ENCODE measurements at places on chromosomes 6 and 20.

DNA sequence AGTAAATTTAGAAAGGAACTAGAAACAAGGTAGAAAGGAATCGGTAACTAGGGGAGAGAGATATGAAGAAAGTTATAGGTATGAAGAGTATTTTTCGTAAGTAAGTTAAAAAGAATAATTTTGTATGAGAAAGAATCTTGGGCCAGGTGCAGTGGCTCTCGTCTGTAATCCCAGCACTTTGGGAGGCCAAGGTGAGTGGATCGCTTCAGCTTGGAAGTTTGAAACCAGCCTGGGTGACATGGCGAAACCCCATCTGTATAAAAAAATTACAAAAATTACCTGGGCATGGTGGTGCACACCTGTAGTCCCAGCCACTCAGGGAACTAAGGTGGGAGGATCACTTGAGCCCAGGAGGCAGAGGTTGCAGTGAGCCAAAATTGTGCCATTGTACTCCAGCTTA lies 42.0 kb downstream of the TCP11 start:
- DNase-seq: no peak

GRCh38 chr20:3777716-3778629 lies 3.3 kb downstream of the SPEF1 start:
- DNase-seq: peak; percentile 66

- DNase-seq: no peak
Observed at GRCh38 chr6:80302716-80303115, 196.2 kb downstream of the BCKDHB start.

DNA sequence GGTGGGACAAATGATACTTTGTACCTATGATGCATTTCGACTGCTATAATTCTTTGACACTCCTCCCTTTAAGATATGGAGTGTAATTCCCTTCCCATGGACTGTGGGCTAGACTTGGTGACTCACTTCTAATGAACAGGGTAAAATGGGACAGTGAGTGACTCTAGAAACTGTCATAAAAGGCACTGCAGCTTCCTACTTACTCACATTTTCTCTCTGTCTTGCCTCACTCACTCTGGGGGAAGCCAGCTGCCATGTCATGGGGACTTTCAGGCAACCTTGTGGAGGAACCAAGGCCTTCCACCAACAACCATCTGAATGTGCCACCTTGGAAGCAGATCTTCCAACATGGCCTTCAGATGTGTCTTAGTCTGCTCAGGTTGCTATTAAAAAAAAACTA lies 12.9 kb upstream of the GFOD1 start:
- peak; percentile 39 for DNase-seq

DNA sequence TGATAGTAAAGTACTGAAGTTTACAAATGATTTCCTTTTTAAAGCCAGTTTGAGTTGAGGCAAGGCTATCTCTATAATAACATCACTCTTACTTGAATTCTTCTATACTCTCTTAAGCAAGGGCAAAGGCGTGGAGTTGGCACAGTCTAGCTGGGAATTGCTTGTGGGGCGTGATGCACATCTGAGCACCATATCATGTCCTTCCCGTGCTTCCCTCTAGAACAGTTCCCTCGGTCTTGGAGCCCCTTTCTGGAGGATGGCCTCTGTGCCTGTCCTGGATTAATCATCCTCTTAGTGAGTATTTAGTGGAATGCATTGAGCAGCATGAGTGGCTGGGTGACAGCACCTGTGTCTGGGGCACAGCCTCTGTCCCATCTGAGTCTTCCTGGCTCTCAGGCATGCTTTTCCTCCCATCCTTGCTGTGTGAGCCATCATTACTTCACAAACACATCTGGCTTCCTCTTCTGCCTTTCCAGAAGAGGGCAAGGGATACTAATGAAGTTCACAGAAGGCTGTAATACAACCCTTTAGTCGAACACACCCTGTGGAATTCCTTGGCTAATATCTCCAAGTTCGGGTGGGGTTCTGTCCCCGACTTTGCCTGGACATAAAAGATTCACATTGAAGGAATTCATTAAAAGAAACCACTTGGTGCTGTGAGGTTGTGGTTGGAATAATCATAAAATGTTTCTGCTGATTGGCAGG lies 188.2 kb downstream of the FNDC1 start:
- DNase-seq: no peak

DNA sequence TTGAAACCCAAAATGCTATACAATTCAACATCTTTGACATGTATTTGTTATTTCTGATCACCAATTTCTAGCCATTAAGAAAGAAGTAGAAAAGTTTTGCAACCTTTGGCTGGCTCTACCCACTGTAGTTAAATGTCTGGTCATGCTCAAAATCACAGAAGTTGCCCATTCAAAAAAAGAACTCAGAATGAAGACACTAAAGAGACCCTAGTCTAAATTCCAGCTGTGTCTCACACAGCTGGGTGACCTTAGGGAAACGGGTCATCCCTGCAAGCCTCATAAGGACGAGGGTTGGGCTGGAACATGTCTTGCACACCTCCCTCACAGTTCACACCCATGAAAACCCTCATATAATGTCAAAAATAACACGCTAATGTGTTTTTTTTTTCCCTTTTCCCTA lies 10.3 kb downstream of the FOXQ1 start:
- no peak for DNase-seq

GRCh38 chr6:27867051-27867944 lies 44.9 kb downstream of the OR2B2 start:
- peak; percentile 91 for DNase-seq

- DNase-seq: no peak
Observed at GRCh38 chr6:74534465-74535211, 671.2 kb downstream of the COL12A1 start.

- no peak for DNase-seq
Observed at GRCh38 chr6:99026135-99026534, 78.4 kb upstream of the FBXL4 start.

DNA sequence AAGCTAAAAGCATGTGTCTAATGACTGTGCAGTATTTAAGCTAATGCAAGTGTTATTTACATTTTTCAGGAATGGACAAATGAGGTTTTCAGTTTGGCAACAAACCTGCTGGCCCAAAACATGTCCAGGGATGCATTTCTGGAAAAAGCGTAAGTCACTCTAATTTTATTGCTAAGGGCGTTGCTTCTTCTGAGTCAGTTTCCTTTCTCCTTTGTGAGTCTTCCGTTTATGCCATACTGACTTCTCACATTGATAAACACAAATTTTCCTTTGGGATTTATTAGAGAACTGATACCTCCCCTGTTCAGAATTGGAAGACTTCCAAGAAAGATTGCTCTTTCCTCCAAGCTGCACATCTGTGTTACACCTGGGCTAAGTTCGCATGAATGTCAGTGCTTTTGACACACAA lies 422.9 kb upstream of the PLCB4 start:
- DNase-seq: no peak
